ENCODE measurements at places on chromosomes 7 and 10.

DNA sequence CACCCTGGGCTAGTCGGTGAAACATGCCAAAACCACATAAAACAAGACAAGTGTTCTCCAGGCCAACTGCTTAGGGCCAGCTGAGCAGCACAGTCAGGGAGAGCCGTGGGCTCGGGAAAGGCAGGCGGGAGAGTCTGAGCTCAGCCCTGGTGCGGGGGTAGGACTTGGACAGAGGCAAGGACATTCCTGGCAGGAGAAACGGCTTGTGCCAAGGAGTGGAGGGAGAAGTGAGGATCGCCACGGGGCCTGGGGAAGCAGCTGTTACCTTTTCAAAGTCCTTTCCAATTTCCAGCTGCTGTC is 4.2 kb downstream of the ELN start:
- DNase-seq, result no peak

DNA sequence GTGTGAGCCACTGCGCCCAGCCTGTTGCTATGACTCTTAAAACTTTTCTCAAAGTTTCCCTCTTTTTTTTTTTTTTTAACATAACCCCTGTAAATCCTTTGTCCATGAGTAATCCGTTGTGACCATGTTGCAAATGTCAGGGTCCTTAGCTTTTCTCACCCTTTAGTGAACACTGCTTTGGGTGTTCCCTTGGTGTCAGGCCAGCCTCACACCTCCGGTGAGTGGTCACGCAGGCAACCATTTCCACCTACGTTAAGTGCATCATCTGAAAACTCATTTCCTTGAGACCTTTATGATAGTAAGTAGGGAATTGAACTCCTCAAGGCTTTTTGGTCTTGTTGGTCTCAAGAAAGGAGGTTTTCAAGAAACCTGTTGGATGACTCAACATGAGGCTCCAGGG is 41.3 kb upstream of the OPN4 start:
- DNase-seq, result no peak

DNA sequence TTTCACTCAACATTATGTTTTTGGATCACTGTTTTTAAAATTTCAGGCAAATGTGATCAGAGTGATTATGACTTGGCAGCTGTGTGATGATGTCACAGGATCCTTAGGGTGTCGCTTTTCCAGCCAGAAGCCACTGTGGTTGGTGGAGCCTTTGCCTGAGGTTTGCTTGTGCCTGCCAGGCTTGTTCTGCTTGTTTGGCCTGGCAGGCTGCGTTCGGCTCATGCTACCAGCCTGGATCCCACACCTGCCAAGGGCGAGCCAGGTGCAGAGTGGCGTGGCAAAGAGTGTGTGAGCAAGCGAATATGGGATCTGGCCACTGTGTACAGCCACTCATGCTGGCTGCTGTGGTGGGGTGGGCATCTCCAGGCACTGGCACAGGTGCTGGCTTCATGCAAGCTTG is 55.7 kb downstream of the ADK start:
- no peak for DNase-seq

- no peak for DNase-seq
Measured at GRCh38 chr7:44375236-44375699, 49.9 kb upstream of the CAMK2B start.

DNA sequence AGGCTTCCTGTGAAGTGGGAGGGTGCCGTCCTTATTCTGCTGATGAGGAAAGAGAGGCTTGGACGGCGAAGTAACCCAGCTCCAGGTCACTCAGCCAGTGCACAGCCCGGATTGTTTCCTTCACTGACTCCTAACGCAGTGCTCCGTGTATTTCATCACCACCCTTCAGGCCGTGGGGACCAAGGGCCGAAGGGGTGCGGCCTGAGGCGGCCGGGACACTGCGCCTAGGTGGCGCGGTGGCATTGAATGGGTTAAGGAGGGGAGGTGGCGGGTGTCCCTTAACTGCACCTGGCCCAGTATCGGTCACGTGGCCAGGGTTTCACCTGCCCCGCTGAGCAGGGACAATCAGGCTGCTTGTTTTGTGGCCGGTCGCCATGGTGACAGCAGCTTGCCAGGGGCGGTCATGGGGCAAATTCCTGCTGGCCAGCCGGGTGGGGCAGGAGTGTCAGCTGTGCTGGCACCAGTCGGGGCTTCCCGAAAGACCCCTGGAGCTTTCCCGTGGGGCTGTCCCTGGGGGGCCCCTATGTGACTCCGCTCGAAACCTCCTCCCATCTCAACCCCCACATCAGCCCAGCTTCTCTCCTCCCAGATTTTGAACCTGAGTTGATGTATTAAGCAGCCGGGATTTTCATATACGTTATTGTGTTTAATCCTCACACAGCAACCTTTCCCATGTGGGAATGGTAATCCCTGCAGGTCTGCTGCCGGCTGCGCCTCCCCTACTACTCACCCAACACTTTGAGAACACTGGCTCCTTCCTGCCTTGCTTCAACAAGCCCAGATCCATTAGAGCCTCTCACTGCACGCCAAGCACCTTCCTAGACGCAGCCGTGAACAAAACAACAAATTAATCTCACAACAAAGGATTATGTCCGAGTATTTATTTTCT is 4.4 kb upstream of the ABHD11 start:
- no peak for DNase-seq

GRCh38 chr7:157822688-157823031 is 485.9 kb downstream of the DNAJB6 start:
- DNase-seq, result no peak

DNA sequence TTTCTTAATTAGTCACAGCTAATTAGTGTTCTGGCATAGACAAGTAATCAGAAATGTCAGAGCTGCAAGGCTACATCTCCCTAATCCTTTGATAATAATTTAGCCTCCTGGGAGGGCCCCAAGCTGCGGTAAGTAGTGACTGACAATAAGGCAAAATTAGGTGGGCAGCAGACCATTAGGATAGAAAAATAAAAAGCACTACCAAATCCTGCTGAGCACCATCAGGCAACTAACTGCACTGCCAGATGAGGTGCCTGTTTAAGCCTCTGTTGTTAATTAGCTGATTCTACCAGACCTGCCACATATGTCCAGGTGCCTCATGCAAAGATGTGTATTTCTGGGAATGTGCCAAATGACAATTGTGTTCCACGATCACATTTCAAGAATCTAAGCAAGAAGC is 32.5 kb upstream of the FEZF1 start:
- no peak for DNase-seq

- no peak for DNase-seq
Measured at GRCh38 chr10:78752708-78753107, 316.1 kb upstream of the ZMIZ1 start.

GRCh38 chr7:142733271-142733670 is 16.0 kb upstream of the PRSS1 start:
- DNase-seq, result no peak

DNA sequence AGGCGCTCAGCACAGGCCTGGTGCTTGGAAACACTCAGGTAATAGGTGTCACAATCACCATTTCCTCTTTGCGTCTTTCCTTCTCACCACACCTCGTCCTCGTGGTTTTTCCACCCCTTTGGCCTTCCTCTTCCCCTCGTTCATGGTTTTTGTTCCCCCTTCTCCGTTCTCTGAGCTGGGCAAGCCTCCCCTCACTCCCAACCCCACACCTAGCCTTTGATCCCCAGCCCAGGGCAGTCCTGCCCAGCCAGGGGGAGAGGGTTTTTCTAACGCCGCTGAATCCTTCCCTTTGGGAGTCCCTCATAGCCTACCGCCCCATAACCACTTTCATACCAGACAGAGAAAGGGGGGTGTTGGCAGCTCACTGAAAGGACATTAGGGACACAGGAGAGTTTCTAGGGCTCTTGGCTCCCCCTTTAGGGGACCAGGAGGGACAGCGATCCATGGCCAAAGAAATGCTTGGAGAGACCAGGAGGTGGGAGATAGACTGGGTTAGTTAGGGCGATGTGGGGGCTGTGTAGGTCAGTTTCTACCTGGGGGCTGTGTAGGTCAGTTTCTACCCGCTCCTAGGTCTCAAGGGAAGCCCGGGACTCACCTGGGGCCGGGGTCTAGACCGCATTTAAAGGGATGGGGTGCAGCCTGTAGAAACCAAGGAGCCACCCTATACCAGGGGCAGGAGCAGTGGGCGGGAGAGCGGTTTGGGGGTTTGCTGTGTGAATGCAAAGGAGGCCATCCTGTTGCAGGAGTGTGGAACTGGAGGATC is 1.4 kb downstream of the EPHB4 start:
- no peak for DNase-seq

GRCh38 chr10:74156919-74157289 is 5.9 kb downstream of the ADK start:
- DNase-seq, result no peak

DNA sequence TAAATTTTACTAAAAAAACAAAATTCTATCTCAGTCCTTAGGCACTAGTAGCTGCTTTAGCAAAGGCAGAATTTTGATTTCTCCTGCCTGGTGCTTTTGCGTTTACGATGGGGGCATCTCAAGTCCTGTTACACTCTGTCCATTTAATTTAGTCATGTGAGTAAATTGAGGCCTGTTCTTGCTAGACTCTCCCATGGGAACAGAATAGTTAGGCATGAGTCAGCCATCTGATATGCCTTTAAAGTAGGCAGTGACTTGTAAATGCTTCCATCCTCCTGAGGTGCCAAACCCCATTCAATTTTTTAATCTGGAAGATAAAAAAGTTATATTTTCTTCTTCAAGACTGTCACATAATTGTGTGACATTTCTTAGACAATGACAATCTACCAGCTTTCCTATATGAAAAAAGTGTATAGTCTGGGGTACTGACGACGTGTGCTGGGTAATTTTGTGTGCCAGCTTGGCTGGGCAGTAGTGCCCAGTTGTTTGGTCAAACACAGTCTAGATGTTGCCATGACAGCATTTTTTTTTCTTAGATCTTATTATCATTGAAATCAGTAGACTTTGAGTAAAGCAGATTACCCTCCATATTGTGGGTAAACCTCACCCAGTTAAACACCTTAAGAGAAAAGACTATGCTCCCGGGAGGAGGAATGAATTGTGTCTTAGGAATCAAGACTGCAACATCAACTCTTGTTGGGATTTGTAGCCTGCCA is 603.4 kb downstream of the SORCS1 start:
- DNase-seq, result no peak

- DNase-seq, result peak; percentile 10
Measured at GRCh38 chr10:62414359-62414758, 40.2 kb downstream of the ZNF365 start.

DNA sequence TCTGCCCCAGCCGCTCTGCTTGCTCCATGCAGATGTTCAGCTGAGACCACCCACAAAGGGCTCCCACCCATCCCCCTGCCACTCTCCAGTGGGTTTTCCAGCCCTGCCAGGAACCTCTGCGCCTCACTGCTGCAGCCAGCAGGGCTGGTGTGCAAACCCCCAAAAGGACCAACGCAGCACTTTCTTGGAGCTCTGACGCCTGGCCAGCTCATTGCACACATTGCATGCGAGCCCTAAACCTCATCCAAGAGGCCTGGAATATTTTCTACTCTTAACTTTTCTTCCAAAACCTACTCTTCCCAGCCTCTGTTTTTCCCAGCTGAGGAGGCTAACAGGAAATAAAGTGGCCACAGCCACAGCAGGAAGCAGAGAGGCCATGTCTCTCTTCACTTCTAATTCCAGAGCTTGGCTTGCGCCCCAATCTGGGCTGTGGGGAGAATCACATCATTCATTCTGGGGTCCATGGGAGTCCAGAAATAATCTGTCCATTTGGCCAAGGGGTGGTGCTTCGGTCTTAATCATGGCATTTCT is 4.6 kb upstream of the FAM170B start:
- no peak for DNase-seq

GRCh38 chr7:130296221-130296951 is 3.4 kb downstream of the CPA4 start:
- DNase-seq, result no peak

GRCh38 chr10:33314811-33315561 is 19.5 kb downstream of the NRP1 start:
- DNase-seq, result no peak

DNA sequence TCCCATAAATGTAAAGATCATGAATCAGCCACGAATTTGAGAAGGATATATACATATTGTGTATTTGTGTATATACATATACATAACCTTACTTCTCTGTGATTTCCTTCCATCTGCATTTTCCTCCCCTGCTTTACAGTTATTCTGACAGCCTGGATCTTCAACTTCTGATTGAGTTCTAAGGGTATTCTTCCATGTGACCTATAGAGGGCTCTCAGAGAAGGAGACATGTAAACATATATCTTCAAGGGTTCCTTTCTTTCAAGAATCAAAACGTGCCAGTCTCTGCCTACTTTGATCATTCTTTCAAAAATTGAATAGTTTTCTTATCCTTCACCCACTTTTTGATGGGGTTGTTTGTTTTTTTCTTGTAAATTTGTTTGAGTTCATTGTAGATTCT is 453.7 kb upstream of the POT1 start:
- DNase-seq, result no peak

- peak; percentile 2 for DNase-seq
Measured at GRCh38 chr7:141220263-141220880, 146.5 kb downstream of the TMEM178B start.

DNA sequence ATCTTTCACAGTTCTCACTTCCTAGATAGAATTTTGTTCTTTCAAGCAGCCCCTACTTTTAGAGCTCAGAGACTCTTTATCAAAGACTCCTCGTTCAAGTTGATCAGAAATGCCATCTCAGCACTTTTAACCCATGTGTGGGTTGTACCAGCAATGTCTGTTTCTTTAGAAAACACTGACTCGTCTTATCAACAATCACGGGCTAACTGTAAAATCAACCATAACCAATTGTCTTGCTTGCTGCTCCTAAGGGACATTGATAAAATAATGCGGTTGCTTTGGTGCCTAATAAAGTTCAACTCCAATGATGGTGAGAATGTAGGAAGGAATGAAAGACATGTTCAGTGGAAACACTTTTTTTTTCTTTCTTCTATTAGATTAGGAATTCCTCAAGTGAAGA is 12.9 kb upstream of the CDK6 start:
- no peak for DNase-seq

GRCh38 chr7:121107923-121108498 is 119.5 kb downstream of the CPED1 start:
- DNase-seq, result peak; percentile 58

Data from CD4-positive, CD25-positive, alpha-beta regulatory T cell (primary cell).